Ecto neural progenitor cell (in vitro differentiated cells): ENCODE measurements at places on chromosomes 12 and 14.

DNA sequence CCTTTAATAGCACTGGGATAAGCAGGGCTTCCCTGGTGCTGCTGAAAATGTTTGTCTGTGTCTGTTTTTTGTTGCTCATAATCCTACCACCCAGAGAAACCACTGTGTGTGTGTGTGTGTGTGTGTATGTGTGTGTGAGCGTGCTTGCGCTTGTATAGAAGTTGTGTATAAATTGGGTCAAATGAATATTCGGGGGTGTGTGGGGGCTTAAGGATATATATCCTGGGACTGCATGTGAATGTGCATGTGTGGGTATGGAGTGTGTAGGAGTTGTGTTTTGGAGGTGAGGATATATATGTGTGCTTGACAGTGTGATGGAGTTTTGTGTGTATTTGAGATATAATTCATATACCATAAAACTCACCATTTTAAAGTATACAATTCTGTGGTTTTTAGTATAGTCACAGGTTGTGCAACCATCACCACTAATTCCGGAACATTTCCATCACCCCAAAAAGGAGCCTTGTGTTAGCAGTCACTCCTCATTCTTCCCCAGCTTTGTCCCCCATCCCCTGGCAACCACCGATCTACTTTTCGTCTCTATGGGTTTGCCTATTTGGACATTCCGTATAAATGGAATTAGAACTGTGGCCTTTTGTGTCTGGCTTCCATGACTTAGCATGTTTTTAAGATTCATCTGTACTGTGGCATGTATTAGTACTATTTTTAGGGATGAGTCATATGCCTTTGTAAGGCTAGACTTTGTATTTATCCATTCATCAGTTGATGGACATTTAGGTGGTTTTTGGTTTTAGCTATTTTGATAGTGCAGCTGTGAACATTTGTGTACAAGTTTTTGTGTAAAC lies 25.6 kb downstream of the TCTN1 start:
- DNase-seq = no peak

DNA sequence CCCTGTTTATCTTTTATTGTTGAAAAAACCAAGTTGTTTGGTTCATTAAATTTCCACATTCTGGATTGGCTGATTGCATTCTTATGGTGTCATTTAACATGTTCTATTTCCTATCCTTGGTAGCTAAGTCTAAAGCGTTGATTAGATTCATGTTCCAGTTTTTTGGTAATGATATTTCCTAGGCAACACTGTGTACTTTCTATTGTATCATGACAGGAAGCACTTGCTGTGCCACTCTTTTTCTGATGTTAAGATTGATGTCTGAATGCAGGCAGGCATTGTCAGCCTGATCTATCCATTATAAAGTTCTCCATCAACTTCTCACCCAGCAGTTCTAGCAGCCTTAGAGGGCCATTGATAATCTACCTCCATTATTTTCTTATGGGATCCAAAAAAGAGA lies 91.1 kb upstream of the ARID2 start:
- DNase-seq = no peak

GRCh38 chr14:93496856-93497741 lies 66.4 kb downstream of the UNC79 start:
- DNase-seq = no peak

DNA sequence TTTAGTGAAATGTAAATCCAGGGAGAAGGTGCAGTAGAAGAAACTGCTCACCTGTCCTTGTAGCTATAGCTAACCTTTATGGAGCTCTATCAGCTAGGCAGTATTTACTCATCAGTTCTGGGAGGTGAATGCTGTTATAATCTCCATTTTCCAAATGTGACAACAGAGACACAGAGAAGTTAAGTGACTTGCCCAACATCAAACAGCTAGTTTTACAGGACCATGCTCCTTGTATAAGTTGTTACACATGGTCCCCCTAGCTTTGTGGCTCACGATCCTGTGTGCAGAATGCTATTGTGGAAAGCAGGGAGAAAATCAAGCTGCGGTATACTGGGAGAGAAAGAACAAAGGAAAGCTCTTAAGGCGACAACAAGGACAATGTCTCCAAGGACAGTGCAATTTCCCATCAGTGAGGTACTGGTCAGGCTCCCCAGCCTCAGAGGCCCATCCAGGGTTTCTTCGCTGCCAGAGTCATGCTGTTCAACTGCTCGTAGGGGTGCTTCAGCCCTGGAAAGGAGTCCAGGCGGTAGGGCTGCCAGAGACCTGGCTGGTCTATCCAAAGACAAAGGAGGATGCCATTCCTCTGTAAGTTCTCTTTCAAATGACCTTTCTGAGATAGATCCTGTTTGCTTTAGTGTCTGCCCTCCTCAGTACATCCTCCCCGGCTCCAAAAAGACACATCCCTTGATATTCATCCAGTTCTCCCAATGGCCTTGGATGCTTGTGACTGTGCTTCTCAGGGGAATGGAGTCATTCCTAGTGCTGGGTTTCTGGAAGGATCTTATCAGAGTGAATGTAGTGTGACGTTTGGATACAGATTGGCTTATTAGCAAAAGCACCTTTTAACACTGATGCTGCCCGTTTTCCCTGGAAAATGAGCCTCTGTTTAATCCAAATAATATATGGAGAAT lies 95.5 kb downstream of the ARF6 start:
- no peak for DNase-seq

DNA sequence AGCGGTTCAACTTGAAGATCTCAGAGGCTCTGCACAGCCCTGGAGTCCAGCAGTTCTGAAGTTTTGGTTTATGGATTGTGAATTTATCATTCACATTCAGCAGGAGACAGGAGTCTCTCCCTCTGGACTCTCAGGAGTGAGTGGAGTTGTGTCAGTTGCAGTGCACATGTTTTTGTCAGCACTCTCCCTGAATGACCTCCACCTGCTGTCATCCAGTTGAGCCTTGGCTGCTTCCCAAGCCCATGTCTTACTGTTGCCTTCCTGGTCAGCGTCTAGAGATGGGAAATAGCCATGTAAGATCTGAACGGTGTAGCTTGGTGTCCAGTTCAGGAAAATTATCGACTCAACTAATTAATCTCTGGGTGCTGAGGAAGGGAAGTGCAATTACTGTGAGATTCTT lies 133.2 kb downstream of the PRKCH start:
- DNase-seq = no peak

- no peak for DNase-seq
Observed at GRCh38 chr12:12945591-12945990, 6.4 kb downstream of the GPRC5D start.

- no peak for DNase-seq
Observed at GRCh38 chr14:88901189-88901588, 76.7 kb downstream of the TTC8 start.

DNA sequence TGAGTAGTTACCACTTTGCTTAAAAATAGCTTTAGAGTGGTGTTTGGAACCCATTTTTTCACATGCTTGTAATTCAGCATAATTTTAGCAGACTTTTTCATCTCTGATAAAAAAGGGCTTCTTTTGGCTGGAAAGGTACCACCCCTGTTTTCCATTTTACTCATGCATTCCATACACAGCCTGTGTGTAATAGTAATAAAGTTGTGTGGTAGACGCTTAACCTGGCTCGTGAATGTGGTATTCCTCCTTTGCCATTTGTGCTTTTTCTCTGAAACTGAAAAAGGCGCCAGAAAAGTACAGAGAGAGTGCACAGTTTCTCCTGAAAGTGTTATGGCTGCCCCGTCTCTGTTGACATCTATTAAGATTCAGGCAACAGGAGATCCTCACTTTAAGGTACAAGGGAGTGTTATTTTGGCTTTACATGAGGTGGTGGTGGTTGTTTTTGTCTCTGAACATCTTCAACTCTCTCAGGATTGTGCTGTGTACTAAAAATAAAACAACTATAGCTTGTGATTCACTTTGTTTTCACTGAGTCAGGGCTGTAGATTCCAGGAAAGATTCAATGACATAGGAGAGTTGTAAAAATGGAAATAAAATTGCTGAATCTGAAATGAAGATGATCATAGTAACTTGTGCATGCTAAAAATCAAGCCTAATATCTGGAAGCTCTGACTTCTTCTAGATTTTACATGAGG lies 45.6 kb upstream of the MIS18BP1 start:
- DNase-seq = no peak

- no peak for DNase-seq
Observed at GRCh38 chr12:1262011-1262410, 271.0 kb downstream of the ERC1 start.

DNA sequence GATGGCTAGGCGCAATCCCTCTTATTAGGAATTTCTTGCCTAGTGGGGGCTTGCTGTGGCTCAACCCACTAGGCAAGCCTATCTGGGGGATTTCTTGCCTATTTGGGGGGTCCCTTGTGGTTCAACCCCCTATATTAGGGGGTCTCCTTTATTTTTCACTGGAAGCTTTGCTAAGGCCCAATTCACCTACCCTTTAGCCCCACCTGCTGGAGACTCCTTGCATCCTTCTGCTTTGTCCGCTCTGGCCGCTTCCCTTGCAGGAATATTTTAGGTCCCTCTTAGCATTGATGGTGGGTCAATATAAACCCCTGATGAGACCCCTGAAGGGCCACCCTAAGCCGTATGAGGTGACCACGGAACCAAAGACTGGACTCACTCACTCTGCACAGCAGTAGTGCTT lies 1552.1 kb downstream of the AACS start:
- DNase-seq = no peak

GRCh38 chr12:117228239-117228638 lies 38.0 kb upstream of the FBXO21 start:
- DNase-seq = no peak

GRCh38 chr12:72111706-72112105 lies 160.5 kb upstream of the TRHDE start:
- no peak for DNase-seq

GRCh38 chr12:95231190-95231589 lies 13.6 kb downstream of the VEZT start:
- DNase-seq = no peak

DNA sequence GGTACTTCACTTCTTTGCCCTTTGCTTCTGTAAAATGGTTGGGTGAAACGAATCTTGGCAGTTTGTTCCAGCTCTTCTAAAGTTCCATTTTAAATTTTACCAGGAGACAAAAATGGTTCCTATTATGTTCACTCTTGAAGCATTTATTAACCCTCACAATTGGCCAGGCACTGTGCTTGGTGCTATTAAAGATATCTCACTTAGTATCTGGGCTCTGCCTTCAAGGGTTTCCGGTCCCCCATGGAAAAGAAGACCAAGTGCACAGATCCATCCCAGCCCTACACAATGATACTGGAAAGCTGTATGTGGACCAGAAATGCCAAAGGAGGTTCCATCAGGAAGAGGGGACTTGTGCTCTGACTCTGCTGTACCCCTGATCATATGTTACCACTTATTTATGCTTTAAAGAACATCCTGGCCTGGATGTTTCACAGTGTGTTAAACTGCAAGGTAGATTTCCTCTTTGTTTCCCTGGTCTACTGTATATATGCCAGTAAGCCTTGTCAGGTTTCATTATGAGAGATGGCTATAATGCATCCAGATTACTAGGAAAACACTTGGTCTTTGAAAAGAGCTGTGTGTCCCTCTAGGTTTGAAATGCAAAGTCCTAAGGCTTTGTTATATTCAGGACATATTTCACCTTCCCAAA lies 154.8 kb downstream of the PRKCH start:
- DNase-seq = no peak

GRCh38 chr14:90551070-90551704 lies 154.4 kb downstream of the CALM1 start:
- no peak for DNase-seq

DNA sequence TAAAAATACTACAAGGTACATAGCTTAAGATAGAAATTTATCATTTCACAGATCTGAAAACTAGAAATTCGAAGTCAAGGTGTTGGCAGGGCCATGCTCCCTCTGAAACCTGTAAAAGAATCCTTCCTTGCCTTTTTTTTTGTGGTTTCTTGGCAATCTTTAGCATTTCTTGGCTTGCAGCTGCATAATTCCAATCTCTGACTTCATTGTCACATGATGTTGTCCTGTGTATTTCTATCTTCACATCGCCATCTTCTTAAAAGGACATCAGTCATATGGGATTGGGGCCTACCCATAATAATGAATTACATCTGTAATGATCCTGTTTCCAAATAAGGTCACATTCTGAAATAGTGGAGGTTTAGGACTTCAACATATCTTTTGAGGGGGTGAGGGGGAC lies 250.4 kb downstream of the TMTC2 start:
- DNase-seq = no peak

DNA sequence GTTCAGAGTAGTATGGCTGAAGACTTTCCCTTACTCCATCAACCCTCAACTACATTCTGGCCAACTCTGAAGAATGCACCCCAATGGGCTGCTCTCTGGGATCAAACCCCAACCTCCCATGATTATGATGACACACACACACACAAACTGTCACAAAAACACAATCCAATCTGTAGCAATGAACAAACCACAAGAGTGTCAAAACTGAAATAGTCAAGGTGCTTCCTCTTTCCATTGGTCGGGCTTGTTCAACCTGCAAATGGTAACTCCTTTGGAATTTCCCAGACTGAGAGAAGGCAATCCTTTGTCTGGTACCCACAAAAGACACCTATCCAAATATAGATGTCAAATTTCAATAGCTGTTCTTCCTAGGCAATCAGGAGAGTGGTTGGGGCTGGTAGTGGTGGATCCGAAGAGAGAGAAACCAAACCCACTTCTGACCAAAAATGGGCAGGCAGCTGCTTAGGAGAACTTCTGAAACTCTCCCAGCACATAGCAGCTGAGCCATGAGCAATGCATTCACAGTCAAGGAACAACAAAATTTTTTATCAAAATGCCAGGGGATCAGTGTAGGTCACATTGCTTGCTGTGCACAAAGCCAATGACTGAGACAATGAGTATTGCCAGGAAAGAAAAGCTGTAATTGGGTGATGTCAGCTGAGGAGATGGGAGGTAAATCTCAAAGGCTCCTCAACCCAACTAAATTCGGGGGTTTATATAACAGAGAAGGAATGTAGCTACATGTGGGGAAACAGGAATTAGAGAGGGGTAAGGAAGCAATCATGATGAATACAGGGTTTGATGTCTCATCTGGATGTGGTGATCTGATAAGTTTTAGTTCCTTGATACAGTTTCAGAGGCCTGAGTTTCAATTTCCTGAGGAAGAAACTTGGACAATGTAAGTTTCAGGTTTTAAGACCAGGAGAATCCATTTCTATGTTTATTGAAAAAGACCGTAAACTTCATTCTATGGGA lies 191.4 kb downstream of the KITLG start:
- no peak for DNase-seq

- no peak for DNase-seq
Observed at GRCh38 chr12:109919456-109919855, 19.4 kb downstream of the TCHP start.

- DNase-seq = no peak
Observed at GRCh38 chr14:20556500-20557211, 4.2 kb downstream of the RNASE9 start.

GRCh38 chr14:21537090-21537424 lies 10.9 kb upstream of the SALL2 start:
- no peak for DNase-seq

- DNase-seq = no peak
Observed at GRCh38 chr14:27253966-27254365, 656.1 kb upstream of the NOVA1 start.

- no peak for DNase-seq
Observed at GRCh38 chr12:76242813-76243550, 105.2 kb downstream of the BBS10 start.

GRCh38 chr14:63671987-63672386 lies 30.3 kb upstream of the WDR89 start:
- no peak for DNase-seq
